ENCODE measurements at places on chromosomes 2 and 18.

GRCh38 chr2:54329482-54330161 is 73.6 kb upstream of the TSPYL6 start:
- no peak for DNase-seq

DNA sequence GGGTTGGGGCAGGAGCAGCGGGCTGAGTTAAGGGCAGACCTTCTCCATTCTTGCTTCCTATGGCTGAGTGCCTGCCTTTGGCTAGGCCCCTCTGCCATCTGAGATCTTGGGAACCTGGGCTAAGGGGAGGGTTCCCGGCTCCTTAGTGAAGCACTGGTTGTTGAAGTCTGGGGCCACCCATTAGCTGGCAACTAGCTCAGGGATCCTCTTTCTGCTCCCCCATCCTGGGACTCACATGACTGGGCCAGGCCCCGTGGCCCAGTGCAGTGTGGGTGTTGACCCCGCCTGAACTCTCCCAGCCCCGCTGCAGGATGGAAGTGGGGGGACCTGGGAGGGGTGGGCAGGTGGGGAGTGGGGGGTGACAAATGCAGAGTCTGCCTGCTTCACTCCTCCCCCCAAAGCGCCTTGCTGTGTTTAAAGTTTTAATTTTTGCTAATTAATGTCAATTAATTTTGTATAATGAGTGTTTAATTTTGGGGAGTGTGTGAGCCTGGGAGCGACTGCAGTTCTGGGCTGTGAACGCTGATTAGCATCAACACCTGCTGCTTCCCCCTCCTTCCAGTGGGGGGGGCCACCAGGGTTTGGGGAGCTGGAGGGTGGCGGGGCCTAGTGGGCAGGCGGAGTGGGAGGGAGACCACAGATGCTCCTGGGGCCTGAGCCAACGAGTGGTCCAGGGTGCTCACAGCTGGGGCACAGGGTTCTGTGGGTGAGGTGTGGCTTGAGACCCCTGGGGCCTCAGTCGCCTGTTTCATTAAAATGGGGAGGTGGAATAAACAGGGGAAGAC is 55.2 kb downstream of the EMX1 start:
- DNase-seq, result no peak

- DNase-seq, result no peak
Measured at GRCh38 chr2:144372410-144373080, 147.4 kb downstream of the ZEB2 start.

- DNase-seq, result no peak
Measured at GRCh38 chr2:150598383-150598782, 110.9 kb upstream of the RND3 start.

- no peak for DNase-seq
Measured at GRCh38 chr2:217438136-217438535, 564.7 kb downstream of the TNS1 start.

DNA sequence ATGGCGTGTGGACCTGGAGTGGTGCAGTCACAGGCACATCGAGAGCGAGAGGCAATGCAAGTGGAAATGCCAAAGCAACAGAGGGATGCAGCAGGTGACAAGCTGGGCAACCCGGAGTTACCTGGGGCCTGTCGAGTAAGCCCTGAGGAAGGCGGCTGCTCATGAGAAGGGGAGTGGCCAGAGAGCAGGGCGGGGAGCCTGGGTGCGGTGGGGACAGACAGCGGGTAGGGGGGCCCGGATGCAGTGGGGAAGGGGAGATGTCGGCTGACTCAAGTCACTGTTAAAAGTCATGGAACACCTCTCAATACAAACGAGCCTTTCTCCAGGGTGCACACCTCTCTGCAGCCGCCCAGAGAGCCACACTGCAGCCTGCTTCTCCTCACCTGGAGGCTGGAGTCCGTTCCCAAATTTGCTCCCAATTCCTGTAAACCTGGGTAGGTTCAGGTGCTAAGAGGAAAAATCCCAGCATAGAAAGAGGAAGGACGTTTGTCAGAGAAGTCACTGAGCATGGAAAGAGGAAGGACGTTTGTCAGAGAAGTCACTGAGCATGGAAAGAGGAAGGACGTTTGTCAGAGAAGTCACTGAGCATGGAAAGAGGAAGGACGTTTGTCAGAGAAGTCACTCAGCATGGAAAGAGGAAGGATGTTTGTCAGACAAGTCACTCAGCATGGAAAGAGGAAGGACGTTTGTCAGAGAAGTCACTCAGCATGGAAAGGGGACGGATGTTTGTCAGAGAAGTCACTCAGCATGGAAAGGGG is 71.7 kb upstream of the TWIST2 start:
- no peak for DNase-seq

- DNase-seq, result no peak
Measured at GRCh38 chr2:2039826-2040225, 291.2 kb downstream of the MYT1L start.

GRCh38 chr2:46559261-46559660 is 79.9 kb downstream of the TMEM247 start:
- no peak for DNase-seq

GRCh38 chr2:64453770-64454385 is at the start of gene LGALSL:
Gene LGALSL (plus strand): TSS chr2:64454162. CDS start chr2:64454546, 384 bp downstream.
- DNase-seq, result peak; percentile 6

- no peak for DNase-seq
Measured at GRCh38 chr2:239115616-239116015, 267.7 kb downstream of the TWIST2 start.

DNA sequence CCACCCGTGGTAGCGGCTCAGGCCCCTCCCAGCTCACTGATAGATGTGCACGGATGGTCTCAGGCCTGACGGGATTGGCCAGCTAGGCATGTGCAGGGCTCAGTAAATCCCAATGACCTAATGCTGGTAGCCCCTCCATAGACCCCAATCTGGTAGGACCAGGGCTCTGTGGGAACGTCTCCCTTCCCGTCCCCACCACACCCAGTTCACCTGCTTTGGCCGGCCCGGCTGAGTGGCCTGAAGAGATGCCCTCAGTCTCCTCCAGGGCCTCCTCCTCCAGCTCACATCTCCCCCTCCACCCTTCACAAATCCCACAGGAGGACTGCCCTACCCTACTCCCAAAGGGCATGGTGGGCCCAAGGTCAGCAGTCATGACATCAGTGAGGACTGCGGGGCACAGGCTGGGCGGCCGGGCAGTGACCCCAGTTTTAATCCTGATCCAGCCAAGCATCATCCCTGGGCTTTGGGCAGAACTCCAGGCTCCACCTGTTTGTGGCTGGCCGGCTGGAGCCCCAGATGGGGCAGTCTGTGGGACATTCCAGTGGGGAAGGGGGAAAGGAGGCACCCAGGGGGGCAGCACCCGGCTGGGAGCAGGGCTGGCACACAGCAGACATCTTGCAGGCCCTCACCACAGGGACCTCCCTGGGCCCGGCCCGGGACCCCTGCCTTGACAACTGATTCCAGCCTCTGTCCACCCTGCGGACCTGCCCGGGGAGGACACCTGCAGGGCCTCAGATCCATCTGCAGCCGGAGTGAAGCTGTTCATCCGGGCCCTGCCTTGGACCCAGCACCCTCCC is 2.3 kb downstream of the KIF1A start:
- DNase-seq, result no peak

DNA sequence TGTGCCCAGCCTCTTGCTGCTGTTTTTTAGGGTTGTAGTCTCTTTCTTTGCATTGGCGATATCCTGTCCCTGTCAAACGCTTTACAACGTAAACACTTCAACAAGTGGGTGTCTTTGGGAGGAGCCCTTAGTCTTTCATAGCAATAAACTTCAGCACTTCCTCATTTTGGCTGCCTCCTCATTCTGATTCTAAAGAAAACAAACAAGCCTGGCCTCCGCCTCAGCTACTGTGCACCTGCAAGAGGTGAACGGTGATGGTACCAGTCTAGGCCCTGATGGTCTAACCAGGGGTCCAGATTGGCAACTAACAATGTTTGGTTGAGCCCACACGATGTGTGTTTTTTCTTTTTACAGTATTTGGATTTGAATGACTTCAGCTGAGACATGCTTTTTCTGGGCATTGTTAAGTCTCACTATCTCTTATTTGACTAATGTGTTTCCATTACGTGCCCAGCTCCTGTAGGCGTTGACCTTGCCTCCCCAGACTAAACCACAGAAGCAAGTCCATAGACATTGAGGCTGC is 53.2 kb upstream of the CUL3 start:
- DNase-seq, result peak; percentile 23

GRCh38 chr2:95391641-95392310 is 10.7 kb upstream of the FAHD2A start:
- no peak for DNase-seq

DNA sequence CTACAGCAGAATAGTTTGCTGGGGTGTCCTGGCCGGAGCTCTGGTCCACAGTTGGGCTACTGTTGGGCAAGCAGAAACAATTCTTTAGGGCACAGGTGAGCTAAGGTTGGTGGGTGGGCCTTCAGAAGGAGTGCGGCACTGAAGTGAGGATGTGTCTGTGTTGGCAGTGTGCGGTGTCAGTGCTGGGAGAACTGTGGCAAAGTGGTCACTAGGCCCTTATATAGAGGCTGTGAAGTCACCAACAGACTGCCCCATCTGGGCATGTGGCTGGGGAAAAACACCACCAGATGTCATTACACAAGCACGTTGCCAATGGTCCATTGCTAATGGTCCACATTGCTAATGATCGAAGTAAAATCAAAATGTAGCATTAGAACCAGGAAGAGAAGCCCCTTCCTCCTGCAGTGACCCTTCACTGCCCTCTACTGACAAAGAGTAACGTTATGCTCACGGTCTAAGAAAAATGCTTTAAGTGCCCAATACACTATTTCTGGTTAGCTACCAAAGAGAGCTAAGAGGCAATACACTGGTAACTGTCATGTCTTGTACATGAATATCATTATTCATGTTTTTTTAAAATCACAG is 21.3 kb downstream of the SCN1A start:
- no peak for DNase-seq

DNA sequence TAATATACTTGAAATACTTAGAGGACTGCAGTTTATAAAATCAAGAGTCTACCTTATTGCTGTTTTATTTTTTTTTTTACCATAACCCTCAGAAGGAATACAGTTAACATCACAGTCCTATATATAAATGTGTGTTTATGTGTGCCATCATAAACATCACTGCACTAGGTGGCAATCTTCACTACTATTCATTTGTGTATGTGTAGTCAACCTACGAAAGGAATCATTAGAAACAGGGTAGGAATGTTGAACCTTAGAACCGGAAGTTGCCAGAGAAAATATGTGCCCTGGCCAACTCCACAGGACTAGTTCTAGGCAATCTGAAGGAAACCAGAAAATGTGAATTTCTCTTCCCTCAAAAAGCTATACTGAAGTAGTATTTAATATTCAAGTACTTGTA is 3.4 kb downstream of the GEN1 start:
- no peak for DNase-seq

DNA sequence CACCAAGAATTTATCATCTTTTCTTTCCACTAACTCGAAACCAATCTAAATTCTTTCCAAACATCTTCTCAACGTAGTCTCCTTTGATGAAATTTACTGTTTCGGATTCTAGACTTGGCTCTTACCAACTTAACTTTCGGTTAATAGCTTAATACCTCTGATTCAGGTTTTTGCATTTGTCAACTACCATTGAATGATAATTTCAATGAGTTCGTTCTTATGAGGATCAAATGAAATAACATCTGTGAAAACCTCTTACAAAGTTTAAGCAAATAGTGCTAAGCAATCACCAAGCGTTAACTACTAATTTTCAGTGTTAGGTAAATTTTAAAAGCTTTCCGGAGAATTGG is 593 bp upstream of the NRBP1 start:
- no peak for DNase-seq

GRCh38 chr2:173763641-173764040 is 201.5 kb downstream of the SP3 start:
- DNase-seq, result no peak

- no peak for DNase-seq
Measured at GRCh38 chr18:62196079-62196478, 9.0 kb downstream of the RELCH start.

GRCh38 chr2:20484034-20484617 is 37.3 kb downstream of the RHOB start:
- DNase-seq, result no peak

DNA sequence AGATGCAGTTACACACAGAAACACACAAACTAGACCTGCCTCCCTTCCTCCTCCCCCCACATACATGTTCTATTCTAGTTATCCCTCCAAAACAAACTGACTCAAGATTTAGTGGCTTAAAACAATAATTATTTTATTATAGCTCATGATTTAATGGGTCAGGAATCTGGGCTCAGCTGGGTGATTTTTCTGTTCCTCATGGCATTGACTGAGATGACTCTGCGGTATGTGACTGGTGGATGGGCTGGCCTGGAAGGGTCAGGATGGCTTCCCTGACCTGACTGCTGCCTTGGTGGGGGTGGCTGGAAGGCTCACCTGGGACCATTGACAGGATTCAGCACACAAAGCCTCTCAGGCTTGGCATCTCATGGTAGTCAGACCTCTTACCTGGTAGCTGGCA is 33.7 kb upstream of the NTSR2 start:
- DNase-seq, result no peak

GRCh38 chr2:110790907-110791306 is 58.5 kb downstream of the ACOXL start:
- DNase-seq, result no peak

DNA sequence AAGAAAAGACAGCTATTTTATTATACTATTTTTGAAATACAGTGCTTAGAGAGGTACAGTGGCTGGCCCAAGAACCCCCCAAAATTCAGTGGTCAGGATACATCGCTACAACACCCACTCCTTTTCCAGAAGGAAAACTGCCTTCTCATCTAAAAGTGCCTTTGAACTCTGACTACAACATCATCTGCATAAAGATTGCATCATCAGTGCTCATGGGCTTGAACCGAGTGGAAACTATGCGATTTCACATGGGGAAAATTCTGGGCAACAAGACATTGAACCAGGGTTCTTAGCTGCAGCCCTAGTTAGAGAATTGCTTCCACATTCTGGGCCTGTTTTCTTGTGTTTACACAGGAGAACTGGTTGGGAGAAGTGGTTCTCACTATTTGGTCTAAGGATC is 294.6 kb upstream of the SLC14A2 start:
- no peak for DNase-seq

- DNase-seq, result no peak
Measured at GRCh38 chr2:237723023-237723422, 75.6 kb upstream of the RBM44 start.

- no peak for DNase-seq
Measured at GRCh38 chr2:14750433-14750832, 117.9 kb downstream of the LRATD1 start.

DNA sequence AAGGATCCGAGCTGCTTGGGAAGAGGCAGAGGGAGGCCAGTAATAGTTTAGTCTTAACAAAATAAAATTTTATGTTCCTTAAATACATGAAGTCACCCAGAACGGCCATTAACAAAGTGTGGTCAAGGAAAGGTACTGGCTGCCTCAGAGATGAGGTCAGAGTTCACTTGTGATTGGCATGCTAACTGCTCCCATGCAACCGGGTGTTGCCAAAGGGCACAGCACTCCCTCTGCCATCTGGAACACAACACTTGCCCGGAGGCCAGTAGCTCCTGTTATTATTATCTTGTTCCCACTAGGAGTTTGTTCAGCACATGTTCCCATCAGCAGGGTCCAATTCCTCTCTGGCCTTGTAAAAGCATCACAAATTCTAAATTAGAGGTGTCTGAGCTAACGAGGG is 207.0 kb downstream of the CYP26B1 start:
- DNase-seq, result no peak

DNA sequence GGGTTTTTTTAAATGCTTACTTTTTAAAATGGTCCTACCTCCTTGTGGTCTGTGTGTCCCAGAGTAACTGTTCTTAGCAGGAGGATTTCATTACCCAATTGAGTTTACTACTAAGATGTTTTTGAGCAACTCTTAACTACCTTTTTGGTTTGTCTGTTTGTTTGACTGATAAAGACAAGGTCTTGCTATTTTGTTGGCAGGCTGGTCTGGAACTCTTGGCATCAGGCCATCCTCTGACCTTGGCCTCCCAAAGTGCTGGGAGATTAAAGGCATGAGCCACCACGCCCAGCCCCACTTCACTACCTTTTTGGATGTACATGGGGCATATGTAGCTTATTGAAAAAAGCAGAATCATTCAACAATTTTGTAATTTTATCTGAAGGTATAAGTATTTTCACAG is 14.9 kb downstream of the MRPS9 start:
- no peak for DNase-seq

Measured in activated T-cell treated with anti-CD3 and anti-CD28 coated beads, Interleukin-2, amount 50 U/mL, for 4 hours (primary cell).